ENCODE measurements at places on chromosomes 13 and 19.

DNA sequence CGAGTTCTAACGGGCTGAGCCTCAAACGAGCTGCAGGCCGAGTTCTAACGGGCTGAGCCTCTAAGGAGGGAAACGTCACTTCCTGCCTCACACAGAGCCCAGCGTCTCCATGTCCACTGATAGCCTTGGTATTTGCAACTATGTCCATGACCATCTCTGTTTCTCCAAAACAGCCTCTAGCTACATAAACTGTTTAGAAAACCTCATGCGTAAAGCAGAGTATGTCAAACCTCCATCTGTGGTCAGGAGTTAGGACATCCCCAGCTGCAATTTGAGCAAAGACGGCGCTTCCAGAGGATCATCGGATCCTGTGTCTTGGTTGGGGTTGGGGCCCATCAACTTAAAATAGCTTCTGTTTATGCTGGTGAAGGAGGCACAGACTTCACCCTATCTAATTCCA lies 20.8 kb downstream of the RASA3 start:
- DNase-seq, result peak; percentile 81

DNA sequence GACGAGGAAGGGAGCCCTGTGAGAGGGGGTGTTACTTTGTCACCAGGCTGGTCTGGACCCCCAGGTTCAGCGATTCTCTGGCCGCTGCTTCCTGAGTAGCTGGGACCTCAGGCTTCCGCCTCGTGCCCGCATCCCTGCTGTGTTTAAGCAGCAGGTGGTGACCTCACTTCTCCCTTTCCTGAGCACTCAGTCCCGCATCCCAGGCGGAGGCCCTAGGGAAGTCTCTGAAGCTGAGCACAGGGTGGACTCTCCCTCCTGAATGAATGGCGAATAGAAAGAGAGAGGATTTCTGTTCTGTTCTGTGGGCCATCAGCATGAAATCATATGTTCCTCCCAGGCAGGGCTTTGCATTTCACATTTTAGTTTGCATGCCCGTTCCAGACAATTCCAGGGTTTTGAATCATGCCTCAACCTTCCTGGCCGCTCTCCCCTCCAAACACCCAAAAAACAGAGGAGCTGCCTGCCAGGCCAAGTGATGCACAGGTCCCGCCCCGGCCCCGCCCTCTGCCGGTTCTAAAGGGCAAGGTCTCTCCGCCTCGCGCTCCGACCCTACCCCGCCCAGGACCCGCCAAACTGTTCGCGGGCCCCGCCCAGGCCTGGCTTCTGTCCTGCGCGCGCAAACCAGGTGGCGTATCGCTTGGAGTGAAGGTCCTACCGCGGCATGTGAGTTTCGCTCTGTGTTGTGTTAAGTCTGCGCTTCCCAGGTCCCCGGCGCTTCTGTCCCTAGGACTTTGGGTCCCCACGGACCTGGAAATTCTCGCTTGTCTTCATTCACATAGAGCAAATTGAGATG lies 35.1 kb upstream of the ZNF808 start:
- DNase-seq, result peak; percentile 32

DNA sequence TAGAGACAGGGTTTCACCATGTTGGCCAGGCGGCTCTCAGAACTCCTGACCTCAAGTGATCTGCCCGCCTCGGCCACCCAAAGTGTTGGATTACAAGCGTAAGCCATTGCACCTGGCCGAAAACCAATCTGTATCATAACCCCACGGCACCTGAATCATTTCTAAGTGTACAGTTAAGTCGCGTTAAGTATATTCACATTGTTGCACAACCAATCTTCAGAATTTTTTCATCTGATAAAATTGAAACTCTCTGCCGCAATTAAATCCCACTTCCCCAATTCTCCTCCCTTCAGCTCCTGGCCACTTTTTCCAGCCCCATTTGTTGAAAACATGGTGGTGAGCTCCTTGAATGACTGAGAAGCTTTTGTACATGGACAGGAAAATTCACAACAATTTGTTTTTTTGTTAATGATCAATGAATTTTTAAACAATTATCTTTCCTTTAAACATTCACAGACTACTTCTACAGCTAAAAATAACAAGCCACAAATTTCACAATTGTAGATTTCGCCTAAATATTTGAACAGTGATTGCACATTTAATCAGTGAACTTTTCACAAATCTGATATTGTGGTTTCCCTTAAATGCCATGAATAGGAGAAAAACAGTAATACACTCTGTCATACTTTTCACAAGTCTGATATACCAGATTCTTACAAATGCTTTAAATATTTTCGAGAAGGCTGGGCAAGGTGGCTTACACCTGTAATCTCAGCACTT lies 13.8 kb downstream of the FGF21 start:
- no peak for DNase-seq

GRCh38 chr19:5125797-5126497 lies 157.0 kb downstream of the KDM4B start:
- DNase-seq, result no peak

- peak; percentile 7 for DNase-seq
These were observed 1394.1 kb downstream of the PCDH9 start for GRCh38 chr13:65836066-65836465.

GRCh38 chr19:50869479-50869878 lies 3.8 kb upstream of the KLK2 start:
- no peak for DNase-seq

- no peak for DNase-seq
These were observed 190.5 kb downstream of the URI1 start for GRCh38 chr19:30132343-30133075.

GRCh38 chr19:46659151-46660007 lies 1.6 kb downstream of the DACT3 start:
- no peak for DNase-seq

DNA sequence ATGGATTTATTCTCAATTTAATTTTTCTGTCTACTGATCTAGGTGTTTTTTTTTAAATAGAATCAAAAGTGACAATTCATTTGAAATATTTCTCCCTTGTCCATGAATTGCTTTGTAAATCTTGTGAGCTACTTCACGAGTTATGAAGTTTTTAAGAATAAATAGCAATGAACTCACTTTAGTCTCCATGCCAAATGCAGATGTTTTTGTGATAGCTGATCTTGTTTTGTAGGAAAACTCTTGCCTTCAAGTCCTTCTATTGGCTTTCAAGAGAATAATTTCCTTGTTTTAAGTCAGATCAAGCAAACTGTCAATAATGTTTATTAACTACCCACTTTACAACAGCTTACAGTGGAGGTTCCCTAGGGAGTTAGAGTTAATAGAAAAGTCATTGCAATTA lies 99.8 kb downstream of the ITGBL1 start:
- DNase-seq, result peak; percentile 28

DNA sequence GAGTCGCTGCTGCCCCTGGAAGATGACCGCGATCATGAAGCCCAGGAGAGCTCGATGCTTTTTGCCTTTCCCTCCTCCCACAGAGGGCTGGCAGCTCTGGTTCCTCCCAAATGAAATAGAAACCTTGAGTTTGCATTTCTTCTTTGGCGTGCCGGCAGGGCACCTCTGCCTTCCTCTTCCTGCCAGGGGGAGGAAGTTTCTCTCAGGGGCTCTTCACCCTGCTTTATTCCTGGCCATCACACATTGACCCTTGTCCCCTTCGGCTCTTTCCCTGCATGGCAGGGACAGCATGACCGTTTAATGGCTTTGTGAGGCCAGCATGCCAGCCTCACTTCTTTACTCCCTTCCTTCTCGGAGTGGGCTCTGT lies 47.9 kb downstream of the ACTN4 start:
- DNase-seq, result no peak

GRCh38 chr13:94218951-94219350 lies 260.5 kb downstream of the DCT start:
- DNase-seq, result no peak

GRCh38 chr19:39122934-39123731 lies 2.5 kb upstream of the PAK4 start:
- no peak for DNase-seq

GRCh38 chr13:49454388-49455006 lies 10.4 kb downstream of the SETDB2 start:
- DNase-seq, result peak; percentile 60

GRCh38 chr13:93450191-93450621 lies 223.6 kb downstream of the GPC6 start:
- peak; percentile 52 for DNase-seq

- DNase-seq, result no peak
These were observed 31.3 kb upstream of the ASF1B start for GRCh38 chr19:14167576-14168138.

All from foreskin fibroblast (primary cell).